ENCODE measurements at places on chromosomes 5 and 9.

- peak; percentile 77 for DNase-seq
These were observed 6.4 kb upstream of the PURA start for GRCh38 chr5:140107312-140108092.

GRCh38 chr5:179377421-179378115 lies 32.3 kb upstream of the ADAMTS2 start:
- no peak for DNase-seq

DNA sequence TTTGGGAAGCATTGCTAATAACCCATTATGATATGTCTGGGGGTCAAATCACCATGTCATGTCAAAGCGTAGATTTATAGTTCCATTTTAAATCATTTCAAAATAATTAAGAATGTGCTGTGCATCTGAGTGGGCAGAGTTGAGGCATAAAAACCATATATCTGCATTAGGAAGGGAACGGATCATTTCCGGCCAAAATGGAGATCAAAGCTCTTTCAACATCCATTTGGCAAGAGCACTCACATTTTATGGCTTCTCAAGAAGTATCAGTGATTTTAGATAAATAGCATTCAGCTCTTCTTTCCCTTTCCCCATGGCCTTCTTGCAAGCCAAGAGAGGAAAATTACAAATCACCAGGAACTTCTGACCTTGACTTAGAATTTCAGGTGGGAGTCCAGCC lies 89.9 kb downstream of the HSPA4 start:
- DNase-seq: no peak

DNA sequence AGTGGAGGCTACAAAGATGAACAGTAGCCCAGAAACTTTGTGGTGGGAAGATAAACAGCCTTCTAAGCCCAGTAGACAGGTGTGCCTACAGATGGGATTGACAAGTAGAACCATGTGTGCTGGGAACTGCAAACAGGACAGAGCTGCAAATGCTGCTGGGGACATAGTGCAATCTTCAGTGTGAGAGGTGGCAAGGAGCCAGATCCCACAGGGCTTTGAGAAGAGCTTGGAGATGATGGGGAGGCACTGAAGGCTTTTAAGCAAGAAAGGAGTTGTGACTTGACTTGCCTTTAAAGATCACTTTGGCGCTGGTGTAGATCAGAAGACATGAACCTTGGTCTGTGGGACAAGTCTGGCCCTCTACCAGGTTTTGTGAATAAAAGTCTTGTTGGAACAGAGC lies 675.2 kb downstream of the ACTL7B start:
- no peak for DNase-seq

DNA sequence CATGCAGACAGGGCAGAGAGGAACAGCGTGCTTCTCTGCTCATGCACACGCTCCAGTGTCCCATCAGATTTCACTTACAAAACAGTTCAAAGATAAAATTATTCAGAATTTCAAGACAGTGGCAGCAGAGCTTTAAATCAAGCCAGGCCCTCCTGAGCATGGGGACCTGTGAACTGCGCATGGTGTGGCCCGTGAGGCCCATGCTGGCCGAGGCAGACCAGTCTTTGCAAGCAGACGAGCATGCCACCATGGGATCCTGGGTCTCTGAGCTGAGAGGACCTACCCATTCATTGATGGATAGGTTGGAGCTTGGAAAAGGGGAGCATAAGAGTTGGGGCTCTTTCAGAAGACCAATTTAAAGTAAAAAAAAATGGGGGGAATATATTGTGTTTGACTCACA lies 35.0 kb upstream of the SAP30L start:
- DNase-seq: no peak

DNA sequence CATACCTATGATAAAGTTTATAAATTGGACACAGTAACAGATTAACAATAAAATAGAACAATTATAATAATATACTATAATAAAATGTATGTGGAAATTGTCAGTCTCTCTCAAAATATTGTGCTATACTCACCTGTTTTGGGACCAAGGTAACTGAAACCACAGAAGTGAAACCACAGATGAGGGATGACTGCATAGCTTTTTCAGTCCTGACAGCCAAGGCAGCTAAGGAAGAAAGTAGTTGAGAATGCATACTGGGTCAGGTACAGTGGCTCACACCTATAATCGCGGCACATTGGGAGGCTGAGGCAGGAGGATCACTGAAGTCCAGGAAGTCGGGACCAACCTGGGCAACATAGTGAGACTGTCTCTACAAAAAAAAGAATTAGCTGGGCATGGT lies 8.9 kb downstream of the SRP19 start:
- no peak for DNase-seq

DNA sequence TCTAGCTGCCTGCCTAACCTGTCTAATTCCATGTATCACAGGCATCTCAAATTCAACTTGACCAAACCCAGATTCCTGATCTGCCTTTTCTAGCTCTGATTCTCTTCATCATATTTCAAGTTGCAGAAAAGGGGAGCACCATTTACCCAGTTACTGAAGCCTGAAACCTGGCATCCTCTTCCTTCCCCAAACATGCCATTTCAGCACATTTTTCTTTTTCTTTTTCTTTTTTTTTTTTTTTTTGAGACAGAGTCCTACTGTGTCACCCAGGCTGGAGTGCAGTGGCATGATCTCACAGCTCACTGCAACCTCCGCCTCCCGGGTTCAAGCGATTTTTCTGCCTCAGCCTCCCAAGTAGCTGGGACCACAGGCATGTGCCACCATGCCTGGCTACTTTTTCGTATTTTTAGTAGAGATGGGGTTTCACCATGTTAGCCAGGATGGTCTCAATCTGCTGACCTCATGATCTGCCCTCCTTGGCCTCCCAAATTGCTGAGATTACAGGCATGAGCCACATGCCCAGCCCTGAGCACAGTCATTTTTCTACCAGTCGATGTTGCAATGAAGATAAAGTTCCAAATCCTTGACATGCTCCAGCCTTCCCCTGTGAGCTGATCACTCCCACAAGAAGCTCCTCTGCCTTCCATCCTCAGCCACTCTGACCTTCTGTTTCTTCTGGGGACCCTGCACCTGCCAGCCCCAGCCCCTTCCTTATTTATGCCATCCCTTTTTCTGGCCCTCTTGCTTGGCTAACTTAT lies 32.2 kb downstream of the ACER2 start:
- DNase-seq: no peak

DNA sequence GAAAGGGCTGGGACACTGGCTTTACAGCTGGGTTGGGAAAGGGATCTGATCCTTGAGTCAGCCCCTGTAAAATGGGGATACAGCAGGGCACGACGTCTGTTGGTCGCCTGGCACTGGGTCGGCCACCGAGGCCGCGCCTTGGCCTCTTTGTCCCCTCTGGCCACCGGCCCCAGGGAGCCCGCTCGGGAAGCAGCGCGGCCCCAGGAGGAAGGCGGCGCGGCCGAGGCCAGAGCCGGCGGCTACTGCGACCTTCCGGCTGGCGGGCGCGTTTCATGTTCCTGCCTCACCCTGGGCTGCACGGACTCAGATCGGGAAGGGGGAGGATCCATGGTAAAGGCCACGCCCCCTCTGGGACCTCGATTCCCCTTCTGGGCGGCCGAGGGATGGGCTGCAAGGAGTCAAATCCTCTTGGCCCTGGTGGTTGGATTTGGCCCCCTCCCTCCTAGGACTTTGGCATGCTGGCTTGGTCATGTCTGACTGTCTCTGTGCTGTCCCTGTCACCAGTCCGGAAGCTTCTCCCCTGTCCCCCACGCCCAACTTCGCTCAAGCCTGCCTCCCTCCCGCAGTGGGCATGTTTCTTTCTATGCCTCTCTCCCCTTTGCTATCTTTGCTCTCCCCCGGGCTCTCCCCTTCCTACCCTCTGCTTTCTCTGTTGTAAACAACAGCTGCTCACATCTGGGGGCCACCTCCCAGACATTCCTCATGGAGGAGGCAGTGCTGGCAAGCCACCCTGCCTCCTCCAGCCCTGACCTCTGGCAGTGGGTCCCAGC lies 25.8 kb downstream of the FPGS start:
- DNase-seq: no peak

DNA sequence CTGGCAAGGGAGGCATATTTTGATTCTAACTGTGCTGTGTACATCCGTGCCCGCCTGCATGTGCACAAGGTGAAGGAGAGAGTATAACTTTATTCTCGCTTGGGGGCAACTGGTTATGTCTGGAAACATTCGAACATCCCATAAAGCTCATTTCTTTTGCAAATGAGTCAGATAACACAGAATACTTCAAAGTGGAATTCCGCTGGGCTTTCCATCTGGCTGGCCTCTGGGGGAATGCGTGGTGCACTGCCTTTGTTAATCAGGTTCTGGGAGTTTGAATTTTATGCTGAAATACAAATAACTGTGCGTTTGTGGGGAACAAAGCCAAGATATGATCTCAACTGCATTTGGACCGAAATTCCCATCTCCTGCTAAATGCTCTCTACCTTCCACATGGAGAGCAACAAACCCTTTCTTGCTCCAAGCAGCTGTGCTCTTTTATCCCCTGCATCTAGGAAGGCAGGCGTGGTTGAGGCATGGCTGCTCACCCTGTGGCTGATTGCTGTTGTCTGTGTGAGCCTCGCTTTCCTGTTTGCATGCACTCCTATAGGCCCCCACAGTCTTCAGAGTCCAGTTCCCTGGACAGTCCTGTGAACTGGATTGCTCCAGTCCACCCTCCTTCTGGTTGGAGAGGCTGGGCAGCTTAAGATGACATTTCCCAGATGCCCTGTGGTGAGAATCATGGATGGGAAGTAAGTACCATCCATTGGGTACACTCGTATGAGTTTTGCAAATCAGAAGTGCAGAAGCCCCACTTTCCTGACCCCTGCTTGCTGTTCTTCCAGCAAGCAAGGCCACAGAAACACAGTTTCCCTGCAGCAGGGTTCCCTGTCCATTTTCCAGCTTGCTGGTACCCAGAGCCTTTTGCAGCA lies 82.9 kb upstream of the ALDH1B1 start:
- no peak for DNase-seq

GRCh38 chr5:15290953-15291352 lies 209.0 kb upstream of the FBXL7 start:
- no peak for DNase-seq

GRCh38 chr5:6459896-6460295 lies 11.2 kb downstream of the UBE2QL1 start:
- no peak for DNase-seq

DNA sequence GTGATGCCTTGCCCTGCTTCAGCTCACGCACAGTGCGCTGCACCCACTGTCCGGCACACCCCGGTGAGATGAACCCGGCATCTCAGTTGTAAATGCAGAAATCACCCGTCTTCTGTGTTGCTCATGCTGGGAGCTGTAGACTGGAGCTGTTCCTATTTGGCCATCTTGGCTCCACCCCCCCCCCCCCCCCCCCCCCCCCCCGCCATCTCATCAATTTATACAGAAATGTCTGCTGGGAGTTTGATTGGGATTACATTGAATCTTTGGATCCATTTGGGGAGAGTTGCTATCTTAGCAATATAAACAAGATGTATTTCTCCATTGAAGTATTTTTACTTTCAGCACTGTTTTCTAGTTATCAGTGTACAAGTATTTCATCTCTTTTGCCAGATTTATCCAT lies 55.2 kb downstream of the RIC1 start:
- no peak for DNase-seq

DNA sequence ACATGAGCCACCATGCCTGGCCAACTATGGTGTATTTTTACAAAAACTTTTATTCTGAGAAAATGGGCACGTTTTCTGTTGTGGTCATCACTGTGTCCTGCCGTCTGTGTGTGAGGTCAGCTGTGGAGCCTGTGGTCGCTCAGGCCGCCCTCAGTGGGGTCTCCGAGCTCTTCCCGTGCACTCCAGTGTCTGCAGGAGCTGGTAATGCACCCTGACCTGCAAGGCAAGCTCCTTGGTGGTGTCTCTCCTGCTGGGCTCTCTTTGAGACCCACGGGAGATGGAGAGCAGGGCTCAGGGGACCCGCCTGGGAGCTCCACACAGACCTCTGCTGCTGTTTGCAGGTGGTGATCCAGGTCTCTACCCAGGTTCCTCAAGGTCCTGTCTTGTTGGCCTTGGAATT lies 9.6 kb upstream of the AHRR start:
- DNase-seq: no peak

- DNase-seq: peak; percentile 62
These were observed 177.0 kb downstream of the FGF18 start for GRCh38 chr5:171596391-171596878.

DNA sequence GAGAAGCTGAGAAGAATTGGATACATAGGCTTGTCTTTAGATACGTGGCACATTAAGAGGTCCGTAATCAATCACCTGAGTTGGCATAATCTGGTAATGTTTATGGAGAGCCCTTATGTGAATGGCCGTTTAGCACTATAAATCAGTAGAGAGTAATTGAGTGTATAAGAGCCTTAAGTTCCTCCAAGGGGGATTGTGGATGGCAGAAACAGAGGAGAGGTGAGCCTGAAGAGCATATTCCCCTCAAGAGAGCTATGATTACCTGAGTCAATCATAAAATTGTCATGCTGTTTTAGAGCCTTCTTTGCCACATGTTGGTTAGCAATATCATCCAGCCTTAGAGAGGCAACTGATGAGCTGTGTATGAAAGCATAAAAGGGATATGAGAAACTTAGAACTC lies 58.8 kb downstream of the FOCAD start:
- no peak for DNase-seq

- DNase-seq: no peak
These were observed 137.0 kb downstream of the CCDC192 start for GRCh38 chr5:127840198-127840524.

- DNase-seq: no peak
These were observed 204.4 kb upstream of the CDH10 start for GRCh38 chr5:24849210-24849609.

DNA sequence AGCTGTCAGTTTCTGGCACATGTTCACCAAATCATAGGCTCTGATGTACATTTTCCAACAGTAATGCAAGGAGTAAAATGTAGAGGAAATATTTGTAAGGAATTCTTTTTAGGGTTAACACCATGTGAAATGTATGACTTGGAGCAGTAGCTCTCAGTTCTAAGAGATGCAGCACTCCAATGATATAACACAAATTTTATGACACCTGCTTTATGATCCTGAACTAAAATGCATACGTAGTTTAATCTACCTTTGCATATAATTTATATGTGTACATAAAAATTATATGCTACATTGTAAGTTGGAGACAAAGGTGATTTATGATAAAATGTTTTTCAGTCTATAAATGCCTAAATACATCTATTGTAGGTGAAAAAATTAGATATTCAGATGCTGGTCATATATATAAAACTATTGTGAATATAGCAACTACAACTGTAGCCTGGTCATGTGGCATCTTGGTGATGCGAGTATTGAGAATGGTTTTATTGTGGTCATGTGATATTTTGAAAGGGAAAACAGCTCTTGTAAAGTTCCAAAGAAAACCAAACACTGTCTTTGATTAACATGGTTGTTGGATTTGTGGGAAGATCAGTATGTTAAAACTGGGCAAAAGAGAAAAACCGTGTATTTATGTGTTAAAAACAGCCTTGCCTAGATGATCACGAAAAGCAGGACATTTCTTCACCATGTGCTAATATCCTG lies 171.0 kb downstream of the TRIO start:
- DNase-seq: no peak

- DNase-seq: no peak
These were observed 20.5 kb downstream of the MAST4 start for GRCh38 chr5:66616520-66617225.
